ENCODE measurements at places on chromosomes 4 and X.

DNA sequence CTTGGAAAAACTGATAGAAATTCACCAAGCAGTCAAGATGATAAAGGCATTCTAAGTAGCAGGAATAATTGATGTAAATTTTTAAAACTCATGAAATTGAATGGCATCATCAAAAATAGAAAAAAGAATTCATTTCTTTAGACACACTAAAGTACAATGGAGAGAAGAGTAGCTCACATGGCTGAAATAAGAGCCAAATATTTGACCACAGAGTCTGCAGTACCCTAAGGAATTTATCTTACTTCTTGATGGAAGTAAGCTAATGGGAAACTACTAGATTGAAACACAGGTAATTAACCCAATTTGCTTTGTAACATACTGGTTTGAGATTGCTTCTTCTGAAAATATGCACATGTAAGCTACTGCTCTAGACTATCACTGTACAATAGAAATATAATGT, 70.8 kb upstream of the GPM6A start:
- DNase-seq: no peak

DNA sequence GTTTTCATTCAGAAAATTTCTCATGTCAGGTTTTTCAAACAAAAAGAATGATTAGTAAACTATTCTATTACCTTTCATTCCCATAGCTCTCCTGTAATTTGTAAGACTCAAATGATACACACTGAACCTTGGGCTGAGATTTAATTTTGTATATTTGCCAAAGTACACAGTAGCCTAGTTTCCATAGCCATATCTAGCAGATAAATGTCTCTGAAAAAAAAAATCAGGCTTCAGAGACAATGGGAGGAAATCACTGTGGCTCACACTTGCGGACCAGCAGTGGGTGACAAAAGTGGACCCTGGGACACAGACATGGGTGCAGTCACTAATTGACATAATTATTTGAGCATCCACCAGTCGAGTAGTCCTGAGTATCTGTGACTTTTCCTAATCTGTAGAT, 46.6 kb downstream of the MAOA start:
- peak; percentile 68 for DNase-seq

DNA sequence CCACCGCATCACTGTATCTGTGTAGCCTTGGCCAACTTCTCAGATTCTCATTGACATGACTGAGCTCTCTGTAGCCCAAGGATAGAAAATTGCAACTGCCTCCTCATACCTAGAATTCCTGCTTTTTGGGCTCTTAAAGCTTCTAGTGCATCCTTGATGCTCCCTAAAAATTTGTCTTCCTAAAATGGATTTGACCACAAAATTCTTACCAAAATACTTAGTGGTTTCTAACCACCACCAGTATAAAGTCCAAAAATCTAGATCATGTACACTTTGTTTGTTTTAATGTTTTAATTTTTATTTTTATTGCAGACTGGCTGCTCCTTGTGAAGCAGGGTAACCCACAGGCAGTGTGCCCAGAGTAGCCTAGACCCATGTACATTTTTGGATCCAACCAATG, 75.5 kb downstream of the TBC1D9 start:
- no peak for DNase-seq

DNA sequence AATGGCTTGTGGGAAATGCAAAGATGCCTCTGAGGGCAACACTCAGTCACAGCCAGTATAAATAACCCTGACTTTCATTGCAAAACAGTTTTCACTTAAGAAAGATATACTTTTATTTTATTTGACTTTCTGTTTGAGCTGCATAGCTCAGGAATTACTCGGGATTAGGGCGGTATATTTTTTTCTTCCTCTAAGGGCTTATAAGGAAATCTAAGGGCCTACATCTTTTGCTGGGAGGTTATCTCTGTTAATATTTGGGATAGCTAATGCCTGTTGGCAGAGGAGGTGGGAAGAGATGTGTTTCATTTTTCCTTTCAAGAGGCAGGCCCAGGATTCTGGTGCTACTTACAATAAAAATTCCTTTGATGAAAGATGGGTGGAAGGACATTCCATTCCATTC, 28.8 kb upstream of the EGFL6 start:
- DNase-seq: no peak

DNA sequence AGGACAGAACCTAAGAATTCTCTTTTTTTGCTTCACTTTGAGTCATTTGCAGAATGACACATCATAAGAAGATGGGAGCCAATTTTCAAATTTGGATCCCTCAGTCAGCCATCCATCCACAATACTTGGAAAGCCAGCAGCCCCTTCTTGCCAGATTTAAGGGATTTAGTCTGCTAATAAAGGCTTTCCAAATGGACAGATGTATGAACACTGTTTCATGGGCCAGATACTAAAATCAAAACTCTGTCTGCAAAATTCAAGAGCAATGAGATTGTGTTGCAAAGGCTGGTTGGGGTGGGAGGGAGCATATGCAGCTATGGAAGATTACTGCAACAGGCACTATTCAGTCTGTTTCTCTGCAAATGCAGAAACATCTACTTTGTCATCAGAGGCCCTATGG, 37.7 kb upstream of the KCNIP4 start:
- DNase-seq: no peak

- DNase-seq: no peak
These were observed 227.1 kb downstream of the SH2D1A start for GRCh38 chrX:124573468-124573867.

GRCh38 chr4:178823673-178824295, 1381.5 kb upstream of the AGA start:
- no peak for DNase-seq

DNA sequence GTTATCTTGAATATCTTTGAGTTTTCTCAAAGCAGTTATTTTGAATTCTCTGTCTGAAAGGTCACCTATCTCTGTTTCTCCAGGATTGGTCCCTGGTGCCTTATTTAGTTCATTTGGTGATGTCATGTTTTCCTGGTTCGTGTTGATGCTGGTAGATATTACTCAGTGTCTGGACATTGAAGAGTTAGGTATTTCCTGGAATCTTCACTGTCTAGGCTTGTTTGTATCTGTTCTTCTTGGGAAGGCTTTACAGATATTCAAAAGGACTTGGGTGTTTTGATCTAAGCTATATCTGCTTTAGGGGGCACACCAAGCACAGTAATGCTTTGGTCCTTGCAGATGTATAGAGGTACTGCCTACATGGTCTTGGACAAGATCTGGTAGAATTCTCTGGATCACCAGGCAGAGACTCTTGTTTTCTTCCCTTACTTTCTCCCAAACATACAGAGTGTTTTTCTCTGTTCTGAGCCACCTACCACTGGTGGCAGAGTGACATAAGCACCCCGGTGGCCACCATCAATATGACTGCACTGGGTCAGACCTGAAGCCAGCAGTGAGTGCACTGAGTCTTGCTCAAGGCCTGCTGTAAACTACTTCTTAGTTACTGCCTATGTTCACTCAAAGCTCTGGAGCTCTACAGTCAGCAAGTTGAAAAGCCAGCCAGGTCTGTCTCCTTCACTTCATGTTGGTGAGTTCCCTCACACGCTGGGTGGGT, 193.5 kb upstream of the AMOT start:
- no peak for DNase-seq

DNA sequence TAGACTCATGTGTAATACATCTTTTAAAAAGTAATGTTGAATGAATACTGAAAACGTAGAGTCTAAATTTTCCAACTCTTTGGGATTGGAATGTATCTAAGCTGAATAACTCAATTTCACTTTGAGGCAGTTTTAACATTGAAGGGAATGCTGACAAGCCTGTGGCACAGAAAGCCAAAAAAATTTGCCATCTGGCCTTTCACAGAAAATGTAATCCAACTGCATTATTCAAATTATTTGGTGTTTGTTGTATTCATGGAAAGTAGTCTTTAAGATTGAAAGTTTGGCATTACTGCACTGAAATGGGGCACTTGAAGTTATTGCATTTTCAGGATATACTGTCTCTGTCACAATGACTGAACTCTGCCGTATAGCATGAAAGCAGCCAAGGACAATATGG, 186.9 kb downstream of the FRMPD4 start:
- no peak for DNase-seq

- DNase-seq: no peak
These were observed 2.6 kb downstream of the SLC9B2 start for GRCh38 chr4:103073792-103074438.

- no peak for DNase-seq
These were observed 12.3 kb downstream of the FHL1 start for GRCh38 chrX:136159611-136160025.

DNA sequence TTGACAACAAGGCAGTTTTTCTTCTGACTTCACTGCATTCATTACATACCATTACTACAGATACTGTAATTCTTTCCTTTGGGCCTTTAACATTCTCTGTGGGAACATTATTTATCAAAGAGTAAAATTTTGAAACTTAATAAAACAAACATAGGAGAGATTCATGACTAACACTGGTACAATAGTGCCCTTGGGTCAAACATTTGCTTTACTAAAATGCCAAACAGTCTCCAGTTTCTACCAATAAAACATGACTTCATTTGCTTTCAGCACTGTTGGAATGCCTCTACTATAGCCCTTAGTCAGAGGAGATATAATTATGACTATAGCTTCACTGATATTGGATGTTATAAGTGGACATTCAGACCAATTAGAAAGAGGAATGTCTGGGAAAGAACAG, 481.5 kb downstream of the PACRGL start:
- no peak for DNase-seq

GRCh38 chr4:84319124-84319523, 180.0 kb downstream of the NKX6-1 start:
- DNase-seq: no peak

- no peak for DNase-seq
These were observed 34.5 kb downstream of the HTT-AS start for GRCh38 chr4:3039706-3040366.

DNA sequence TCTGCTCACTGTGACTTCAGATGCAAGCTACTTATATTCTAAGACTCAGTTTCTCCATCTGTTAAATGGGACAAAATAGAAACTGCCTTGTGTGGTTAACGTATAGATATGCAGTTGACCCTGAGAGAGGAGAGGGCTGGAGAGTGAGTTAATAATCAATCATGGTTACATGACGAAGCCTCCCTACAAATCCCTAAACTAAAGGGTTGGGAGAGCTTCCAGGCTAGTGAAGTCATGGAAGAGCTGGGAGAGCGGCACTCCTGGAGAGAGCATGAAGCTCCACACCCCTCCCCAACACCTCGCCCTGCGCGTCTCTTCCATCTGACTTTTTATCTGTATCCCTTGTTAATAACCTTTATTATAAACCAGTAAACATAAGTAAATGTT, 138.5 kb upstream of the FAM9B start:
- DNase-seq: no peak

GRCh38 chr4:90159193-90159592, 32.0 kb downstream of the CCSER1 start:
- no peak for DNase-seq
